ENCODE measurements at places on chromosomes 2 and 18.
A peak's percentile ranks its signal among the peaks of the same experiment; 100 is the strongest.

DNA sequence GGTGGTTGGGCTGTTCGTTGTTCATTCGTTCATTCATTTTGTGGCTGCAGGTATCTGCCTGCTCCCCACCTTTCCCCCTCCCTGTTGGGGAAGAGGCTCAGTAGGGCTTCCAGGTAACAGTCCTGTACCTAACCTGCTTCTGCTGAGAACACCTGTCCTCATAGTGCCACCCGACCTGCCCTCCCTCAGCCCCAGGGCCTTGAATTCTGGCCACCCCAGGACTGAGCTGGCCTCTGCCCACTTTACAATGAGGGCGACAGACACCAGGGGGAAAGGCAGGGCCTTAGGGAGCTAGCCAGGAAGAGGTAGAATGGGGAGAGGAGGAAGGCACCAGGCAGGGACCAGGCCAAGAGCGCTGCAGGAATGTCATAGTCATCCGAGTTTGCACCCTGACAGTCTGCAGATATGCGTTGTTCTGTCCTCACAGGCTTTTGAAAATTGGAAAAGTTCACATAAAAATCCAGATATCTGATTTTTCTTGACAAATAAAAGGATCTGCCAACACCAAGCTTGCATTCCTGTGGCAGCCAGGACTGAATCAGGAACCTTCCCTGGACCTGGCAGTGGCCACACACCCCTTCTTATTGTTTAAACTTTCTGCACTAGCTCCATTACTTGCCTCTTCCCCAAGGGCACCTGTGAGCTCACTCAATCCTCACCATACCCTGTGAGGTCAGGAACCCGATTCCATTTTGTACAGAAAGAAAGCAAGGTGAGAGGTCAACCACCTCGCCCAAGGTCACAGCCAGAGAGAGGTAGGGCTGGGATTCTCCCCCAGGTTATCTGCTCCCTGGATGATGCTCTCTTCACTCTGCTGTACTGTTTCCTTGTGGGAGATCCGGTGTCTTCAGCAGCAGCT is 35.3 kb upstream of the MRPL33 start:
- no peak for DNase-seq

- no peak for DNase-seq
Observed at GRCh38 chr2:61460163-61460562, 10.7 kb downstream of the USP34 start.

DNA sequence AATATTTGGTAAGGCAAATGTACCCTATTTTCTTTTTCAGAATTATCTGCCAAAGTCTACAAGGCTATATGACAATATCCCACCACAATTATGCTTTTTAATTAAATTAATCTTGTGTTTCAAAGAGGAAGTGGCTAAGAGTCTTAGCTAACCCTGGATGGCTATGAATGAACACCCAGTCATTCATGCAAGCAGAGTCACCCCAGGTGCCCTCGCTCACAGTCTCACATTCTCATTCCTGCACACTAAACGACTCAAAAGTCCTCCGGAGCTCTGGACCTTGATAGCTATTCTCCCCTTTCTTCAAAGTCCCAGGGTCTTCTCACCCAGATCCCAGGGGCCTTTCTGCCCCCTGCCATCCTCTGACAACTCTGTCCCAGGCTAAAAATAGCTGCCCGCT is 42.1 kb upstream of the MRPL19 start:
- no peak for DNase-seq

DNA sequence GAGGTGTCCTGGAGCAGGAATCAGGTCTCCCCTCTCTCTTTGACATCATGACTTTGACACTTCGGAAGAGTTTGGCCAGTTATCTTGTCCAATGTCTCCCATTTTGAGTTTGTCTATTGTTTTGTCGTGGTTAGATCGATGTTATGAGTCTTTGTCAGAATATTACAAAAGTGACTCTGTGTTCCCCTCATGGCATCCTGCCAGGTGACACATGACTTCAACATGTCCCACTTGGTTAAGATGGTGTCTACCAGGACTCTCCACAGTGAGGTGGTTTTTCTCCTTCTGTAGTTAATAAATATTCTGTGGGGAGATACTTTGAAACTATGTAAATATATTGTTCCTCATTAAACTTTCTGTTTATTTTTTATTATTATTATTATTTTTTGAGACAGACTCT is 76.6 kb upstream of the BZW1 start:
- DNase-seq = no peak

DNA sequence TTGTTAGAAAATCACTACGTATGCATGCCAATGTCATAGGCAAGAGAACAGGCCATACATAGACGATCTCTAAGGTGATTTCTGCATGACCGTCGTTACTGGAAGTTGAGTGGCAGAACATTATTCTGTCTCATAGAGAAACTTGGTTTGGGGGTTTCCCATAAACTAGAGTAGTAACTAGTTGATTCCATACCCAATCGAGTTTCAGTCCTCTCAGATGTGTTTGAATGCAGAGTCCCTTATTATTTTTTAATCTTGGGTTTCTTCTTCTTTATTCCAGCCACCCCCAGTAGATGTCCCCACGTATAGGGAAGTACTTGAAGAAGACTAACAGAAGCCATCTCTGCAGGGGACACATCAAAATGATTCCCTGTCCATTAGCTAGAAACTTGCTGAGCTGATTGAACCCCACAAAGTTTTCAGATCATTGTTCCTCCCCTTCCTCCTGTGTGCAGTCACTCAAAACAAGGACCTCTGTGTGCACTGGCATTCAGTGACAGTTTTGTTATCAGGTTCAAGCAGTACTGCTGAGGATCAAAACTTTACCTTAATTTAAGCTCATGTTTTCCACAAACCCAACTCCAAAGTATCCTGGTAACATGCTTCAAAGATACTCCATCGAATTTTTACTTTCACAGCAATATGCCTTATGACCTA is 68.4 kb upstream of the CDCA7 start:
- no peak for DNase-seq

GRCh38 chr2:220212296-220213080 is 585.1 kb downstream of the SLC4A3 start:
- DNase-seq = no peak

- DNase-seq = no peak
Observed at GRCh38 chr2:12465631-12466135, 251.1 kb upstream of the TRIB2 start.

DNA sequence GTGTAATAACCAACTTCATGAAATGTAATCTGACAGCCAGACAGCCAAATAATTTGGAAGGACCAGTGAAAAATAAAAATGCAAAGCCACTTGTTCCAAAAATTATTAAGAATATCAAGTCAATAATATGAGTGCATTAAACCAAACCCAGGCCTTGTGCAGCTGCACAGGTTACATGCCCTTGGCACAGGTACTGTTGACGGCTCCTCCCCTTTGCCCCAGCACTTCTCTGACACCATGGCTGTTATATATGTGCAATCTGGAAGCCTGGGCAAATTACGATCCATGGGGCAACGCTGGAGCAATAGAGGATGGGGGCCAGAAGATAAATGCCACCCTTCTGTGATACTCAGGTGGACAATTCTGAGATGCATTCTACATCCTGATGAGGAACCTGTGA is 68.9 kb downstream of the METTL4 start:
- DNase-seq = no peak

- no peak for DNase-seq
Observed at GRCh38 chr2:24409171-24409570, 48.8 kb upstream of the ITSN2 start.

GRCh38 chr2:43028188-43028587 is 198.2 kb downstream of the ZFP36L2 start:
- no peak for DNase-seq

GRCh38 chr2:98013407-98014042 is 17.8 kb upstream of the TMEM131 start:
- DNase-seq = no peak

GRCh38 chr2:156763174-156763573 is 327.0 kb downstream of the GPD2 start:
- no peak for DNase-seq

GRCh38 chr2:130259594-130259993 is 61.4 kb upstream of the TUBA3E start:
- DNase-seq = no peak

- no peak for DNase-seq
Observed at GRCh38 chr18:47775961-47776360, 154.5 kb downstream of the SMAD2 start.

DNA sequence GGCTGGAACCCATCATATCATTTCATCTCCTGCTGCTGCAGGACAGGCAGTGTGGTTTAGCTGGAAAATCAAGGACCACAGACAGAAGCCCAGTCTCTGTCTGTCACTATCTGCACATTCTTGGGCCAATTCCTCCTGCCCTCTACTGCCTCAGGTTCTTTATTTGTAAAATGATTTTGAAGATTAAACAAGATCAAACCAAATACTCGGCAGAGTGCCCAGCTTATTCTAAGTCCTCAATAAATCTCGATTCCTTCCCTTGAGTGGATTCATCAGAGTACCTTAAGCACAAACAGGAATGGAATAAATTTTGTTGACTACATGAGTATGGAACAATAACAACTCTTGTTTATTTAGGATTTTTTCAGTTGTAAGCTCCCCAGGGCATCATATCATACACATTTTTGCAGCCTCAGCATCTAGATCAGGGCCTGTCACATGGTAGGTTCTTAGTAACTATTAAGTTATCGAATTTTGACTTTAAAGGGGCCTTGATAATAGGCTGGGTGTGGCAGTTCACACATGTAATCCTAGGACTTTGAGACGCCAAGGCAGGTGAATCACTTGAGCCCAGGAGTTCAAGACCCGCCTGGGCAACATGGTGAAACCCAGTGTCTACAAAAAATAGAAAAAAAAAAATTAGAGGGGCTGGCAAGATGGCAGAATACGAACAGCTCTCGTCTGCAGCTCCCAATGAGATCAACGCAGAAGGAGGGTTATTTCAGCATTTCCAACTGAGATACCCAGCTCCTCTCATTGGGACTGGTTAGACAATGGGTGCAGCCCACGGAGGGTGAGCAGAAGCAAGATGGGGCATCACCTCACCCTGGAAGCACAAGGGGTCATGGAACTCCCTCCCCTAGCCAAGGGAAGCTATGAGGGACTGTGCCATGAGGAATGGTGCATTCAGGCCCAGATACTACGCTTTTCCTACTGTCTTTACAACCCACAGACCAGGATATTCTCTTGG is 11.1 kb downstream of the RHOB start:
- no peak for DNase-seq

DNA sequence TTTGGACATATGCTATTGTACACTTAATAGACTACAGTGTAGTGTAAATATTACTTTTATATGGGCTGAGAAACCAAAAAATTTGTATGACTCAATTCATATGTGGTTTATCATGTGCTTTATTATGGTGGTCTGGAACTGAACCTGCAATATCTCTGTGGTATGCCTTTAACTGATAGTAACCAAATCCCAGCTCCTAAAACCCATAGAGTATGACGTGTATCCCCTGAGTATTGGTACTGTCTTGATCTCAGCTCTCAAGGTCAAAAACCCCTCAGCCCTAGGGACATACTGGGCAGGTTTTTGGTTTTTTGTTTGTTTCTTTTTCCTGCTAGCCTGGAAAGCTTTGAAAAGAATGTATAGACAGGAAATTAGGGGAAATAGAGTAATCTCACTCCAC is 42.2 kb upstream of the ARHGAP15 start:
- no peak for DNase-seq

DNA sequence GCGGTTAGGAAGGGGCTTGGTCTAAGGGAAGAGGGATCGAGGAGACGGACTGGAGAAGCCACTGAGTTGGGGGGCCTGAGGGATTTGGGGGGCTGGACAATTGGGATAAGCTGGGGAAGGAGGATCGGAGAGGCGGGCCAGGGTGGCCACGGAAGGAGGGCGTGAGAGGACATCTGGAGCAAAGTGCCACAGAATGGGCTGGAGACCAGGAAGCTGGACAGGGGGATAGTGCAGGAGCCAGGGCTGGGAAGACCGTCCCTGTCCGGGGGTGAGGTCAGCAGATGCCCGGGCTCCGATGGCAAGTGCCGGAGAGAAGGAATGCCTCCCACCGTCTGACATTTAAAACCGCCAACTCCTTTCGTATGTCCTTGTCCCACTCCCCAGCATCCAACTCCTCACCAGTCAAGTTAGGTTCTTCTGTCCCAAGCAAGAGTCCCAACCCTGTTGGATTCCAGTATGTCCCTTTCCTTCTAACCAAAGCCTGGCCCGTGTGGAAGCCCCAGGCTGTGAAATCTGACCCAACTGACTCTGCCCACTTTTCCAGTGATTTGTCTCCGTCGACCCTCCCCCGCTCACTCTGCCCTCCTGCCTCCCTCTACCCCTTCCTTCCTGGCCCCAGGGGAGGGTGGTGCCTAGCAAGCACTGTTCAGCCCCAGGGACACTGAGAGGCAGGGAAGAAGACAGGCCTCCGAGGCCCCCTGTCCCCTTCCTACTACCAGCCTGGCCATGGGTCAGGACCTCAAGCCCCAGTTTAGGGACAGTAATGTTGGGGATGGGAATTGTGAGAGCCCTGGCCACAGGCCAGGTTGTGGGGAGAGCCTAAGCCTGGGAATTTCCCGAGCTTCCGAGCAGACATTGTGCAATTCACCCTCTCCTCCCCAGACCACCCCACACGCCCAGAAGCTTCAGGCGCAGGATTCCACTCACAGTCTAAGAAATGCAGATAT is 31.5 kb upstream of the TMBIM1 start:
- DNase-seq = peak; percentile 40

DNA sequence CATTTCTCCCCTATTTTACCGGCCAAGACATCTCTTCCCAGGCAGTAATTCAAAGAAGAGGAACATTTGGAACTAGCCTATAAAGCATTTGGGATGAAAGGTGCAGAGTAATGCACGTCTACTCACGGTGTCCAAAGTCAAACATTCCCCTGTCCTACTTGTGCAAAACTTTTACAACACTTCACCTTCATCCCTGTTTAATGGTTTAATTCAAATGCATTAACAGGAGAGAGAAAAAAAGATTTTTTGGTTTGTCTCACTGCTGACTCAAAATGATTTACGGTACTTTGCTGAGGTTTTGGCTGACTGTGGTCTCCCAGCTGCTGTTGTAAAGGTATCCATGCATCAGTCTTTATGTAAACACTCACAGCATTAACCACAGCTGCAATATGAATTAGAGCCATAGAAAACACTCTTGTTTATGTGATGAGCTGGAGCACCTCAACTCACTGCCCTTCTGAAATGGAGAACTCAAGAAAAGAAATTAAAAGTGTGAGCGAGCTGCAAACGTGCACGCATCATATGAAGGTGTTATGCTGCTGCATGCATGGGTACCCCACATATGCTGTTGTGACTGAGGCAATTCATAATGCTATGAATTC is 220.5 kb downstream of the PIEZO2 start:
- no peak for DNase-seq

DNA sequence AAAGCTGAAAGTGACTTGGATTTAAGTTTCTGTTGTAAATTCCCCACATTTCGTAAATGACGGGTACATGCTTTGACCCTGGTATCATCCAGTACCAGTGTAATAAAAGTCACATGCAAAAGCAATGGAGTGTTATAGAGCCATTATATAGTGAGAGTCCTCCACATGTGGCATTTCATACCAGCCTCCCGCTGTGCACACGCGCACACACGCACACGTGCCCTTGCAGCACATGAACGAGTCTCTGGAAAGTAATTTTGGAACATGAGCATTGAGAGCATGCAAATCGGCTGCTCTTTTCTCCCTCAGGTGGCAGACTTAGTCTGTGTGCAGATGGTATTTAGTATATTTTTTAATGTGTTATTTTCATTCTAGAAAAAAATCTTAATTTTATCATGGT is 198.1 kb downstream of the ZNF407 start:
- DNase-seq = no peak

Measured in NT2/D1 (cell line).